ENCODE measurements at places on chromosomes 5 and 9.

- DNase-seq, result no peak
Measured at GRCh38 chr9:2059274-2059929, 44.3 kb downstream of the SMARCA2 start.

DNA sequence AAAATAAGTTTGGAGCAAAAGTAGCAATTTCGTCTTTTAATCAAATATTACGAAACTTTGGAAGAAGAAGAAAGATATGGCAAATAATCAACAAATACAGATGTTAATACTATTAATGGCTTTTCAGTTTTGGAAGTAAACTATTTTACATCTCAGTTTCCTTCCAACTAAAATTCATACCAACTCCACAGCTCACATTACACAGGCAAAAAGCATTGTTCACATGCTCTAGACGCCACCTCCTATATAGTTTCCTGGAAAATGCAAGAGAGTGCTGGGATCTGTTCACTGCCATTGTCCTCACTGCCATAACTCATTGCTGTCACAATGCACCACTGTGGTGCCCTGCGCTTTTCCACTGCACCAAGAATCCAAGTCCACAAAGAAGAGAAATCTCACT, 149.0 kb upstream of the FTMT start:
- no peak for DNase-seq

DNA sequence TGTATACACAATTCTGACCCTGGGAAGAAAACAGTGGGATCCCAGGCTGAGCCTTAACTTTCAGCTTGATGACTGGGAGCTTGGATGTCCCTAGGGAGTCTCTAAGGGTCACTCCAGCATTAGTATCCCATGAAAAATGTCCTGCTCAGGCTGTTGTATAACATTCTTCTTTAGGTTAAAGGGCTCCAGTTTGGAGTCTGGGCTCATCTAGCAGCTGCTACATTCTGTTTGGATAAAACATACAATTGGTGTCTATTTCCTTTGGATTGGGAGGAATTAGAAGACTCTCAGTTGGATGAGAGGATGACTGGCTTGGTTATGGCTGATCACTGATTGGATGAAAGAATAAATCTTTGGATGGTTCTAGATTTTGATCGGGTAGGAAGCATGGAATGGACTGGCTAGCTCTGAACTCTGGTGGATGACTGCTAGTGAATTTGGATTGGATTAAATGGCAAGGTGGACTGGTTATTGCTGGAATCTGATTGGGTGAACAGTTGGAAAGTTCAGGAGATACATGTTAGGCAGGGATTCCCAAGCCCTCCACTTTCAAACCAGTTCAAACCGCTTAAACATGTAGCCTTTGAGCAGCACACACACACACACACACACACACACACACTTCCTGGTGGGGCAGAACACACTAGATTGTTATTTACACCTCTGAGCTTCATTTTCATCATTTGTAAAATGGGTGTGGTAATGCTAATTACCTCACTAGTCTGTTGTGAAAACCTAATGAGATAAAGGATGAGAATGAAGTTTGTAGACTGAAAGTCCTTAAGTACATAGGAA, 7.1 kb upstream of the MYOZ3 start:
- DNase-seq, result no peak

GRCh38 chr5:139293202-139293506, 386 bp upstream of the MATR3 start:
- no peak for DNase-seq

GRCh38 chr9:27664121-27664779, 91.0 kb upstream of the C9orf72 start:
- DNase-seq, result no peak

DNA sequence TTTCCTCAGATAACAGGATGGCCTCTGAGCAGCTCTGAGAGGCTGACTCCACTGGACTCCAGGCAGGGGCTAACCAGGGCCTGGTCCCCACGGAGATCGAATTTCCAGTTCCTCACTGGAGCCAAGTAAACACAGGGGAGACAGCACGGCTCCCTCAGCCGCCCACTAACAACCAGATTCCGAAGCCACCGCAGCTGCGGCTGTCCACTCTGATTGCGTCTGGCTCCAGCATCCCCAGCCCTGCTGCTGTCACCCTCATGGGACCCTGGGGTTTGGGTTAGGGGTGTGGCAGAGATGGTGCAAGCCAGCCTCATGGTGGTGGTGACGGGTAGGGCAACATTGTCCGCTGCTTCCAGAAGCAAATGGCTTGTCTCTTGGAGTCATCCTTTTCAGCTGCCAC, 172.6 kb downstream of the RGS3 start:
- no peak for DNase-seq

GRCh38 chr5:139668064-139668880, 20.1 kb downstream of the CXXC5 start:
- no peak for DNase-seq

- DNase-seq, result peak; percentile 32
Measured at GRCh38 chr9:134325813-134326723, at the start of gene RXRA. Gene RXRA (plus strand): TSS chr9:134326455. CDS start chr9:134326632, 177 bp downstream.

- DNase-seq, result no peak
Measured at GRCh38 chr9:123691765-123692303, 238.1 kb downstream of the DENND1A start.

- no peak for DNase-seq
Measured at GRCh38 chr5:16378762-16379161, 86.8 kb downstream of the ZNF622 start.

GRCh38 chr5:134411546-134412266, at the start of gene CDKN2AIPNL:
Gene CDKN2AIPNL (minus strand): TSS chr5:134411881. CDS start chr5:134411854, 27 bp downstream.
- DNase-seq, result peak; percentile 46

- DNase-seq, result no peak
Measured at GRCh38 chr5:149545327-149545726, 5.9 kb downstream of the CSNK1A1 start.

GRCh38 chr5:138661991-138662434, 86.8 kb upstream of the HSPA9 start:
- no peak for DNase-seq

DNA sequence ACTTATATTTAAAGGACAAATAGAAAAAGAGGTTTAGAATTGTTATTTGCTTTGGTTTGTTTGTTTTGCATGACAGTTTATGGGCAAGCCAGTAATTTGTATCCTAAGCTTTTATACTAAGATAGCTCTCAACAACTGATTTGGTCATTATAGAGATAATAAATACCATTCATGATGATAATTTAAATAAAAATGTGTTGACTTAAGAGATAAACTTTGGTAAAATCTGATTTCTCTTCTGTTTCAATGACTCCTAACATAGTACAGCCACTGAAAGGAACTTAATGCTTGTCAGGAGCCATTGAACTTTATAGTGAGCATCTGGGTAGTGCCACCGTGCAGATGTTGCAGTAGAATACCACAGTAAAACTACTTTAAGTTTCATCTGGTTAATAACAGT, 160.7 kb upstream of the ACOT12 start:
- DNase-seq, result peak; percentile 49

GRCh38 chr9:31210978-31211570, 1173.4 kb upstream of the ACO1 start:
- no peak for DNase-seq

GRCh38 chr9:69020301-69021145, 6.6 kb upstream of the PRKACG start:
- no peak for DNase-seq

GRCh38 chr5:143833177-143833576, 21.2 kb downstream of the HMHB1 start:
- DNase-seq, result no peak

- no peak for DNase-seq
Measured at GRCh38 chr5:177609076-177610059, 9.4 kb downstream of the B4GALT7 start.

DNA sequence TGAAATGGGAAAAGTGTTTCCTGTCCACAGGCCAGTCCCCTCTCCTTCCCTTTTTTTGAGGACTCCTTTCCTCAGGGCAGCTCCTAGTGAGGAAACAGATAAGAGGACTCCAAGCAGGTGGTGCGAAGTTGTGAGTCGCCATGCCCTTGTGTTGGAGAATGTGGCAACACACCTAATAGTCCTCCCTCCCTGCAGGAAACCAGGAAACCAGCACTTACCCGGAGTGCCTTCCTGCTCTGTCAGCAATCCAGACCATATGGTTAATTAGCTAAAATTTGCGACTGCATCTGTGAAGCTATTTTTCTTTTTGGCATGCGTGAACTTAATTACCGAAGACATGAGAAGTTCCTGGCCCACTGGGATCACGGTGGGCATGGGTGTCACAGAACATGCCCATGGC, 69.9 kb downstream of the TRIM32 start:
- DNase-seq, result no peak

GRCh38 chr5:142727735-142728047, 41.8 kb upstream of the FGF1 start:
- no peak for DNase-seq

- no peak for DNase-seq
Measured at GRCh38 chr5:157241483-157241882, 24.4 kb upstream of the CYFIP2 start.

GRCh38 chr5:149442563-149443182, 63.6 kb upstream of the IL17B start:
- DNase-seq, result peak; percentile 56

DNA sequence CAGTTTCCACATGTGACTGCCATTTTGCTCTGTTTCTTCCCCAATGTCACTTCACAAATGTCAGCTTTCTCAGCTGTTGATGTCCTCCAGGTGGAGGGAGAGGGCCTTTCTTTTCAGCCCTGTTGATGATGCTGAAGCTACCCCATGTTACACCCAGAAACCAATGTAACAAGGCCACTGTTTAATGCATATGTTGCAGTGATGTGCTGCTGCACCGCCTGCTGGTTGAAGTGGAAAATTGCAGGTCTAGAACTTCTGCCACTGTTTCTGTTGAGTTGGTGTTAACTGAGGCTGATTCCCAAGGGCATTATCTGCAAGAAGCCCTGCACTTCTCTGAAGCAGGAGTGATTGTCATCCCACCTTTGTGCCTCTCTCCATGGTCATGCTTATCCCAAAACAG, 428.4 kb downstream of the KDM4C start:
- DNase-seq, result peak; percentile 15

DNA sequence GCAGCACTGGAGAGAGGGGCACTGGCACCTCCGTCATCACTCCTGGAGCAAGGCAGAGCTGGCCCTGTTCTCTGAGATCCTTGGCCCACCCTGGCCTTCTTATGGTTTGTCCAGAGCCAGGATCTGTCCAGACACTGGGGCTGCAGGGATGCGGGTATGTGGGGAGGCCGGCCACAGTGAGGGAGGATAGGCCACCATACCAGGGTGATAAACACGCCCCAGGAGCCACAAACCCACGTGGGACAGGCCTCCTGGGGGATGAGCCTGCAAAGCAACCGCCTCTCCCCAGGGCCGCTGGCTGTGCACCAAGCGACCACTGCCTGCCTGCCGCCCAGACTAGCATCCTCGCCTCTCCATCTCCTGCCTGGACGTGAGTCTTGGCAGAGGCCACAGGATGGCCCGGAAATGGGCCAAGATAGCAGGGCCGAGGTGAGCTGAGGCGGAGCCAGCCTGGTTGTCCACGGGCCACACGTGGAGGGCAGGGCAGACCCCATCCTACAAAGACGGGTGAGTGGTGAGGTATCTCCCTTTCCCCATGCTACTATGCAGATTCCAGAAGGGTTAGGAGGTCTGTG, 4.5 kb downstream of the OBP2A start:
- no peak for DNase-seq

- DNase-seq, result no peak
Measured at GRCh38 chr5:50445296-50445949, 4.3 kb upstream of the EMB start.

- no peak for DNase-seq
Measured at GRCh38 chr5:137563646-137564397, 64.7 kb upstream of the SPOCK1 start.

DNA sequence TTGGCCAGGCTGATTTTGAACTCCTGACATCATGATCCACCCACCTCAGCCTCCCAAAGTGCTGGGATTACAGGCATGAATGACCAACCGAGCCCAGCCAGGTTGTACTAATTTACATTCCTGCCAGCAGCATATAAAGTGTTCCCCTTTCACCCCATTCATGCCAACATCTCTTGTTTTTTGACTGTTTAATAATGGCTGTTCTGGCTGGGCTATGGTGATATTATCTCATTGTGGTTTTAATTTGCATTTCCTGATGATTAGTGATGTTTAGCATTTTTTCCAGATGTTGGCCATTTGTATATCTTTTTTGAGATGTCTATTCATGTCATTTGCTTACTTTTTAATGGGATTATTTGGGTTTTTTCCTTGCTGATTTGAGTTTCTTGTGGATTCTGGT, 87.3 kb downstream of the INVS start:
- no peak for DNase-seq

DNA sequence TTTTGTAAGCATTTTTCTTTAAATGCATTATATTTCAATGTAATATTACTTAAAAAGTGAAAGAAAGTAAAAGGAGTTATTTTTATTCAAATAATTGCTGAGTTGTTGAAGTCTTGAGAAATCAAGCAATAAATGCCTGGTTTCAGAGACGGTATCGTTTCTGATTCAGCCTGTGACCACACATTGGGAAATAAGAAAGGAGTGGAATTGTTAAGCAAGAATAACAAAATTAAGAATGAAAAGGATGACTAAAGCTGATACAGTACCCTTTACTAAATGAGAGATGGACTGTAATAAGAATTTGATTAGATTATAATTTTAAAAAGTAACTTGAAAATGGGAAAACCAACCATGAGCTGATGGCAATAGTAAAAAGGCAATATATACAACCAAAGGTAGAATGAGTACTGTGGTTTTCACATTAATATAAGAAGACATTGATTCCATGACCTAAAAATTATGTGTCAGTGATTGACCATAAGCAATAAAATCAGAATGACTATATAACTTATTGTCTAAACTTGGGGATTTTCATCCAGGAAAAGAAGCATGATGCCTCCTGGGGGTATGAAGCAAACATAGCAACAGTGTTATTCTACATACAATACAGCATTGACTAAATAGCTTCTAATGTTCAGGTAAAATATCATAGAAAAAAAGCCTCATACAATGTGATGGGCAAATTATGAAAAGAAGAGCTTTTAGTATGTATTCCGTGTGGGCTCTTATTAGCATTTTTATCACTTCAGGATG, 101.9 kb upstream of the PRDM9 start:
- no peak for DNase-seq

GRCh38 chr5:164637931-164638521, 1132.6 kb downstream of the MAT2B start:
- DNase-seq, result peak; percentile 93

GRCh38 chr9:114721491-114722079, 39.6 kb upstream of the TEX48 start:
- DNase-seq, result no peak

GRCh38 chr9:75269197-75269596, 180.9 kb downstream of the OSTF1 start:
- no peak for DNase-seq

- DNase-seq, result no peak
Measured at GRCh38 chr5:139708434-139708861, 60.3 kb downstream of the CXXC5 start.

- no peak for DNase-seq
Measured at GRCh38 chr9:117535434-117535833, 120.6 kb upstream of the ASTN2 start.

- DNase-seq, result no peak
Measured at GRCh38 chr9:131068076-131068816, 28.1 kb upstream of the AIF1L start.

- DNase-seq, result no peak
Measured at GRCh38 chr9:77954013-77954665, 77.5 kb downstream of the GNAQ start.

GRCh38 chr9:128340691-128341434, 536 bp downstream of the SLC27A4 start:
- DNase-seq, result no peak

All from LNCaP clone FGC (cell line).